ENCODE measurements at places on chromosomes 5 and 9.

- DNase-seq, result no peak
These were observed 363.2 kb upstream of the SMC2 start for GRCh38 chr9:103730866-103731265.

- DNase-seq, result peak; percentile 57
These were observed 133.3 kb upstream of the RAI14 start for GRCh38 chr5:34522599-34523386.

DNA sequence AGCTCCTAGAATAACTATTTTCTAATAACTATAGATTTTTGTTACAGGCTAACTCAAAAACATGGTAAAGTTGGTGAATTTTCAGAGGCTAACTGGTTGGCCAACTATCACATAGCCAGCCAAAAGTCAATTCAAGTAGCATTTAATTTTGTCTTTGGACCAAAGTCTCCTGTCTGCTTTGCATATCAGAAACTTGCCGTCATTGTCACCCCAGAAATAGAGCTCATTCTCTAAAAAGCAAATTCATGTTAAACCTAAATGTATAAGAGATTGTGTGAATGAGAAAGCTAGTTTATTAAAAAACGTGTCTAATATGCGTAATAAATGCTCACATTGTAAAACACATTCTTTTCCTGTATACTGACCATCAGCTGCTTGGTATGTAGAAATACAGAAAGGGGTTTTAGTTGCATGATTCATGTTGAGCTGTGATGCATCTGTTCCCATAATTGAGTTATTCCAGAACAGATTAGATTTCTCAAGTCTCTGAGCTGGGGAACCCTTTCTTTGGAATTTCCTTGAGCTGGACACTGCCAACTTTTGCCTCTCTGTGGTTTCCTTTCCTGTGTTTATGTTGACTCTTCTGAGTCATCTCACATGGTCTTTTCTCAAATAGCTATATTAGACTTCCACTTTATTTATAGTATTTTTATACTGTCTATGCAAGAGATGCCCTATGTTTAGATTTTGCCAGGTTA is 7.3 kb downstream of the SRFBP1 start:
- no peak for DNase-seq

GRCh38 chr9:115254287-115255180 is 136.6 kb upstream of the TNC start:
- DNase-seq, result no peak

DNA sequence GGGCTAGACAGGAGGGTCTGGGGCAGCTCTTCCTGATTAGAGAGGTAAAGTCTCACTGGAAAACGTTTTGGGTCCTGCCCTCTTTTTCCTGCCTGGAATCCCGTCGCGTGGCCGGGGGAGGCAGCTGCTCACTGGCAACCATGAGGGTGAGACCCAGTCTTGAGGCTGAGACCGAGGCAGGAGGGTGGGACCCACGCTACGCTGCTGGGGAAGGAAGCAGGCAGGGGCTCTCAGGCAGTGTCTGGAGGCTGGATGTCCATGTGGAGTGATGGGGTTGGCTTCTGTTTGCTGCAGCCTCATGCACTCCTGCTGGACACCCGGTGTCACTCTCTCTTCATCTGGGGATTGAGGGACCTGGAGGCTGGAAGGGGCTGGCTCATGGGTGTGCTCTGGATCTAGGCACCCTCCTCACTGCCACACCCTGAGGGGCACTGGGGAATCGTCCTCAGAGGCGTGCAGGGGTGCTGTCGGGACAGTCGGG is 11.3 kb upstream of the SLC2A6 start:
- no peak for DNase-seq

- no peak for DNase-seq
These were observed 584 bp downstream of the LMAN2 start for GRCh38 chr5:177350776-177351391.

DNA sequence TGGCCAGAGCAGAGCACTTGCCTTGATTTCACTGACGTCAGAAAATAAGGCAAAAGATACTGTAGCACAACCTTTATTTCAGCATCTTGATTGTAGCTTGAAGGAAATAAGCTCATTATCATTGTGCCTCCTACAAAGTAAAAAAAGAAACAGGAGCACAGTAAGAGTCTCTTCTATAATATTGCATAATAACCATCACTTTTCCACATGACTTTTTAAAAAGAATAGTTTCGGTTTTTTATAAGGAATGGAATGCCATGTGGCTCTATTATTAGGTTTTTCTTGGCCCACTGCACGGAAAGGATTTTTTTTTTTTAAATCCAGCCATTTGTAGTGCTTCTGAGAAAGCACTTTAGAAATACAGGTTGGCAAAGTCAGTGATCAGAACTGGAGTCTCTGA is 655.3 kb downstream of the LRRC70 start:
- no peak for DNase-seq

- DNase-seq, result no peak
These were observed 30.5 kb downstream of the TLR4 start for GRCh38 chr9:117734523-117735314.

DNA sequence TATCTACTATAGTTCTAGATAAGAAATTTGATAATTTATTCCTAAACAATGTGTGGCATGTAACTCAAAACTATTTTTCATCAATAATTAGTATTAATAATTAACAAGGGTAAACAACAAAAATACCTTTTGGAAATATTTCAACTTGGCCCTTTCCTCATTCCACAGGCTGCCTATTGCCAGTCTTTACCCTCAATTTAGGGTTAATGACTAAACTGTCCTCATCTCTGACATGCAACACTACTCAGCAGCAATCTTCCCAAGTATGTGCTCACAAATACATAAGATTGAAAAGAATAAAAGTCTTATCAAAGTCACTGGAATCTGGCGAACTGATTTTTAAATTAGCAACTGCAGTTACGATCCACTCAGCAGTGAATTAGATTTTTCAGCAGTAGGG is 153.6 kb downstream of the GLIS3 start:
- no peak for DNase-seq

DNA sequence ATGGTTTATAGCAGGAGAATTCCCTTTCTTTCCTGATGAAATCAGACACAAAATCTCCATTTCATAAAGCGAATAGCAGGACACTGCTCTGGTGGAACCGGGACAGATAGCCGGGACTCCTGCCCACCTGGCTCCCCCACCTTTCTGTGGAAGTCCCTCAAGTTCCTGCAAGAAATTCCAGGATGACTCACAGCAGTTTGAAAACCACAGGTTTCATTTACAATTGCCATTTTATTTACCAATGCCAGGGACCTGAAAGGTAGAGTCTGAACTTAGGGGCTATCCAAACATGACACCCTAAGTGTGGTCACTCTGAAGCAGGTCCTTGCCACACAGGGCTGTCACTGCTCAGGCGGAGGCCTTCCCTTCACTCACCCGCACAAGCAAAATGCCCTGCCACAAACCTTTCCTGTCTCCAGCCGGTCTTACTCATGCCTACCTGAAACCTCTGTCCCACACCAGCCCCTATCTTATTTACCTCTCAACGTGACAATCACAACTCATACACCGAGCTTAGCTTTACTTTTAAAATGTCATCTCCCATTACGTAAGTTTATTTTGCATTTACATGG is 63.3 kb upstream of the TAF1L start:
- DNase-seq, result no peak

- no peak for DNase-seq
These were observed 1.3 kb upstream of the NNT start for GRCh38 chr5:43601454-43602260.

GRCh38 chr5:139705191-139705590 is 57.0 kb downstream of the CXXC5 start:
- DNase-seq, result no peak

- DNase-seq, result no peak
These were observed 590.5 kb upstream of the RORB start for GRCh38 chr9:73906671-73907070.

- no peak for DNase-seq
These were observed 37.8 kb upstream of the MIER3 start for GRCh38 chr5:56989676-56990075.

DNA sequence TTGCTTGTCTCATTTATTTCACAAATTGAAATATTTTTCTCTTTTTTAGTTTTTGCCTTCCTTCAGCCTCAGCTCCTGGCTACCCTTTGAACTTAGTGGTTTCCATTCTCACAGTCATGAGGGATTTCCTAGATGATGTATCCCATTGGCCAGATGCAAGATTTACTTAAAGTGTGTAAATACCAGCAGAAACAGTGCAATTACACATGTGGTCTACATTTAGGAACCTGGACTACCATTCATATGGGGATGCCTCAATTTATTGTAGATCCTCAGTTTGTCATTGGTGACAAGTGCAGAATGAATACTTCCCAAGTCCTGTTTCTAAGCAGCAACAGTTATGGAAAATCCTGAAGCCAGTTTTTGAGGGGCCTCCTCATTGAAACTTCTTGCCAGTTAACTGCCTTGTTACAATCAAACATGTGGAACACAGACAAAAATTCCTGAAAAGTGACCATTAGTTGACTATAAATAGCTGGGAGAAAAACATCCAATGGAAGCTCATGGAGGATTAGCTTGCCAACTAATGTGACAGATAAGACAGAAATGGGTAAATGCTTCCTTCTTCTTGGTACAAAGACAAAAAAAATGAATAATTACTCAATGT is 113.6 kb upstream of the FER start:
- DNase-seq, result no peak

DNA sequence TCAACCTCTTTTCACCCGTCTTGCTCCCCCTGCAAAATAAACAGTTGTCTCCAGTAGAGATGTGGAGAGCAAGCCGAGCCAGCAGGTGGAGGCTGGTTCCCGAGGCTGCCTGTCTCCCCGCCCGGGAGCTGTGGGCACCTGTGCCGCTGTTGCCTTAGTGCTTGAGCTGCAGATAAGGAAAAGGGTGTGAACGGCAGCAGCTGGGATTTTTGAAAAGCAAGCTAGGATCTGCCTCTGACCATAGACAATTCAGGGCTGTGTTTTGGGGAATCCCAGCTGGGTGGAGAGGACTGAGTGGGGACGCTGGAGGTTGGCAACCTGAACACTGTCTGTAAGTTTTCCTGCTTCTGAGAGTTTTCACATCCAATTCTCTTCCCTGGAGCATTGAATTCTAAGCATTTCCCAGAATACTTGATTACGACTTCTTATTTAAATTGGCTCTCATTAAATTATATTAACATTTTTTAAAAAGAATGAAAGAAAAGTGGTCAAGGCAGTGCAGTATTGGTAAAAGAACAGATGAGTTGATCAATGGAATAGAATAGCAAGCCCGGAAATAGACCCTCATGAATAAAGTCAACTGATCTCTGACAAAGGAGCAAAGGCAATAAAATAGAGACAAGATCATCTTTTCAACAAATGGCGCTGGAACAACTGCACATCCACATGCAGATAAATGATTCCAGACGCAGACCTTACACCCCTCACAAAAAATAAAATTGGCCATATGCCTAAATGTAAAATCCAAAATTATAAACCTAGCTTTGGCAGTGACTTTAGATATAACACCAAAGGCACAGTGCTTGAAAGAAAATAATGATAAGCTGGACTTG is 9.7 kb downstream of the WNK2 start:
- DNase-seq, result no peak

GRCh38 chr9:73229543-73229942 is 77.9 kb downstream of the ANXA1 start:
- no peak for DNase-seq

GRCh38 chr5:139882961-139883539 is 87.4 kb downstream of the PSD2 start:
- DNase-seq, result no peak

GRCh38 chr5:375921-376798 is 54.6 kb downstream of the AHRR start:
- DNase-seq, result no peak

DNA sequence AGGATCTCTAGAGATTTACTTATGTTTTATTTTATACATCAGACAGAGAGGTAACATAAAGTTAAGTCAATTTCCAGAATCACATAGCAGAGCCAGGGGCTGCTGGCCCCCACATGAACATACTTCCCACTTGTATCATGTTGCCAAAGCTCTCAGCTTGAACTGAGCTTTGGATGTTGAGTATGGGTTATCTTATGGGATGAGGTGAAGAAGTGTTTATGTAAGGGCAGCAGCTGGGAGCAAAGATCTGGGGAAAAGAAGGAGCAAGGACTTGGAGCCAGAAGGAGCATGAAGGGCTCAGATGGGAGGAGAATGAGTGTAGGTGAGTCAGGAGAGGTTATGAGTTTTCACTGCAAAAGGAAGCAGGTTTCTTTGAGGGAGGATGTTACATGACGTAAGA is 72.0 kb downstream of the MROH2B start:
- DNase-seq, result no peak

- no peak for DNase-seq
These were observed 95.7 kb downstream of the HOMER1 start for GRCh38 chr5:79418276-79418675.

GRCh38 chr5:108813673-108814072 is 66.0 kb downstream of the FER start:
- no peak for DNase-seq

GRCh38 chr5:37900692-37901091 is 60.9 kb upstream of the GDNF start:
- DNase-seq, result no peak

DNA sequence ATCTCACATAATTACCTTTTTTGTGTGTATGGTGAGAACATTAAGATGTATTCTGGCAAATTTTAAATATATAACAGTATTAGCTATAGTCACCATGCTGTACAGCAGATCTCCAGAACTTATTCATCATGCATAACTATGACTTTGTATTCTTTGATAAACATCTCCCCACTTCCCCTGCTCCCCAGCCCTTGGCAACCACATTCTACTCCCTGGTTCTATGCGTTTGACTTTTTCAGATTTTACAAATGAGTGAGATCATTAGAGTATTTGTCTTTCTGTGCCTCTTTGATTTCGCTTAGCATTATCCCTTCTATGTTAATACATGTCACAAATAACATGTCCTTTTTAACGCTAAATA is 49.4 kb downstream of the SMC2 start:
- DNase-seq, result no peak

DNA sequence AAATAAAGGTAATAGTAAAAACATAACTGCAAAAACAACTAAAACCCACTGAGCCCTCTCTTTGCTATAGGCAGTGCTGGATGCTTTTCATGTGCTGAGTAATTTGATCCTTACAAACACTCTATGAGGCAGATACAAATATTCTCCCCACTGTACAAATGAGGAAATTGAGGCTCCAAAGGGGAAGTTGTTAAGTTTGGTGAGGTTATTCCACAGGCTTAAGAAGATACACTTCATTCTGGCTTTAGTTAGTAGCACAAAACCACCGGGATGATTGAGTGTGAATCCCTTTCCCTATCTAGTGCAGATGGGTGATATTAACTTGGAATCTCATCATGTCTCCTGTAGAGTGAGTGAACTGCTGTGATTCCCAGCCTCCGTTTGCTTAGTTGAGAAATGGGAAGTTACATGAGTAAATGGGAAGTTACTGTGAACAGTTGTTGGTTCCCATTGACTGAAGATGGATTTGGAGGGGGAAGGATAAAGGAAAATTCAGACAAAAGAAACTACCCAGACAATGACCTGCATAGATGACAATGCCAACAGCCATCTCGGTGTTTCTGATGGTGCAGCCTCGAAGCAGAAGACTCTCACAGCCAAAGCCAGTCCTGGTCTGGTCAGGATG is 208.3 kb downstream of the ATP10B start:
- no peak for DNase-seq

Measured in CD4-positive, alpha-beta T cell treated with Interleukin-10 for 1 hour (primary cell).